ENCODE measurements at places on chromosomes 12 and 14. TPM values are rescaled to one million over a fixed set of nuclear protein-coding genes. Genes with fewer than 3 reads are reported as not detected.

GRCh38 chr12:68482014-68482413 is 128.7 kb upstream of the RAP1B start:
- DNase-seq: no peak

The LRFN5 gene
- 4.1 TPM for total RNA-seq

GRCh38 chr12:202081-202731 is 11.8 kb downstream of the SLC6A12 start:
- no peak for DNase-seq

GRCh38 chr14:63487724-63488123 is 55.5 kb downstream of the PPP2R5E start:
- no peak for DNase-seq

- DNase-seq: no peak
Observed at GRCh38 chr14:61218157-61218556, 63.0 kb downstream of the TMEM30B start.

- no peak for DNase-seq
Observed at GRCh38 chr14:90797919-90798318, 18.3 kb downstream of the TTC7B start.

GRCh38 chr14:51293149-51293911 is 53.3 kb downstream of the TMX1 start:
- peak; percentile 92 for DNase-seq

DNA sequence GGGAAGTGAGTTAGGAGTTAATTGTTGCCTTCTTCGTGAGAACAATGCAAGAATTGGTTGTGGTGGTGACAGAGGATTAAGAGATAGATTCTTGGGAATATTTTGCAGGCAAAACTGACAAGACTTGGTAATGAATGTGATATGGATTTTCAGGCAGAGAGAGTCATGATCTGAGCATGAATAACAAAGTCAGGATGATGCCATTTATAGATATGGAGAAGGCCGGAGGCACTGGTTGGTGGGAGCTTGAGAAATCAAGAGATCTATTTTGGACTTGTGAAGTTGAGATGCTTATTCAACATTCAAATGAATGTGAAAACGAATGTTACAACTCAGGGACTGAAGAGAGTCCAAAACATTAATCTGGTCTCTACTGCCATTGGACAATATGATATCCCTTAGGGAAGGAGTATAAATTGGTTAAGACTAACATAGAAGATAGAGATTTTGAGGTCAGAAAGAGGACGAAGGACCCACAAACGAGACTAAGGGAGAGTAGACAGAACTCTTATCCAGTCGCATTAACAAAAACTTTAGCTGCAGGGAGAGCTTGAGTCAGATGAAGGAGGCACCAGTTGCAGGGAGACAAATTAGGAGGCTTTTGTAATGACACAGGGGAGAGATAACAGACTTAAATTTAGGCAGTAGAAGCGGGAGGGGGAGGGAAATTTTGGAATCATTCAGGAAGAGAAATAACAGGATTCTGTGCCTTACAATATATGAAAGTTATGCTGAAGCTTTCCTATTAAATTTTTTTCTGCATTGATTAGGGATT is 1090.6 kb downstream of the GALC start:
- no peak for DNase-seq

GRCh38 chr12:111387747-111388323 is 17.9 kb upstream of the SH2B3 start:
- peak; percentile 62 for DNase-seq

- DNase-seq: no peak
Observed at GRCh38 chr12:127970491-127970890, 296.5 kb upstream of the TMEM132C start.

GRCh38 chr12:49021292-49021915 is 2.8 kb upstream of the PRKAG1 start:
- DNase-seq: no peak

- DNase-seq: no peak
Observed at GRCh38 chr14:94819531-94819930, 49.6 kb upstream of the GSC start.

The OR4K5 gene
- not detected for total RNA-seq

The MUCL1 gene
- not detected for total RNA-seq

- no peak for DNase-seq
Observed at GRCh38 chr12:128801879-128802391, 21.8 kb downstream of the SLC15A4 start.

The LBHD2 gene
- total RNA-seq: not detected

DNA sequence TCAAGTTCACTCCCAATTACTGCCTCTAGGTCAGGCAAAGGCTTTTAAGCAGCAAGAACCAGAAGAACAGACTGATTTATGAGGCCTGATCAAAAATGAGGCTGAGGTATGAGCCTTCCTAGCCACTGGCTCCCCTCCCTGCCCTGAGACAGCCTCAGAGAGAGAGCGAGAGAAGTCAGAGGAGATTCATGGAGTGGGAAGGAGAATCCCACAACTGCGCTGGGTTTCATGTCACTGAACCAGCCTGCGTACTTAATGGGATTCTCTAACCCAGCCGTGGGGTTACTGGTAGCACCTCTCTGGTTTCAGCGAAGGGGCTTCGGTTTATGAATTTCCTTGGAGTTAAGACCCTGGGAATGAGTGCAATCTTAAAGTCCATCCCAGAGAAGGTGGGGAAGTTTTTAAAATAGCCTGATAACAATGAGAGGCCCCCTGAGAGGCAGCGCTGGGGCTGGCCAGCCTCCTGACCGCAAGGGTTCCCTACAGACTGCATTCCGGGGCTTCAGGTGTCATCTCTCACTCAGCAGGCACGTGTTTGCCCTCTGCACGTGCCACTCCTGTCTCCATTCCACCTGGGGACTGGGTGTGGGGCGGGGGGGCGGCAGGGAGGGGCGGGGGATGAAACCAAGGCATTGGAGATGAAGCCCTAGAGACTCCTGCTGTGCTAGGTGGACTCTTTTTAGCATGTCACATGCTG is 6.1 kb upstream of the GPRC5A start:
- no peak for DNase-seq

- DNase-seq: no peak
Observed at GRCh38 chr12:63294327-63294632, 143.3 kb upstream of the AVPR1A start.

The TSHR gene
- total RNA-seq: not detected

The PDE3A gene
- total RNA-seq: 114 TPM

The KCNH3 gene
- total RNA-seq: 0.66 TPM

GRCh38 chr14:59107819-59108218 is 80.6 kb upstream of the DAAM1 start:
- no peak for DNase-seq

DNA sequence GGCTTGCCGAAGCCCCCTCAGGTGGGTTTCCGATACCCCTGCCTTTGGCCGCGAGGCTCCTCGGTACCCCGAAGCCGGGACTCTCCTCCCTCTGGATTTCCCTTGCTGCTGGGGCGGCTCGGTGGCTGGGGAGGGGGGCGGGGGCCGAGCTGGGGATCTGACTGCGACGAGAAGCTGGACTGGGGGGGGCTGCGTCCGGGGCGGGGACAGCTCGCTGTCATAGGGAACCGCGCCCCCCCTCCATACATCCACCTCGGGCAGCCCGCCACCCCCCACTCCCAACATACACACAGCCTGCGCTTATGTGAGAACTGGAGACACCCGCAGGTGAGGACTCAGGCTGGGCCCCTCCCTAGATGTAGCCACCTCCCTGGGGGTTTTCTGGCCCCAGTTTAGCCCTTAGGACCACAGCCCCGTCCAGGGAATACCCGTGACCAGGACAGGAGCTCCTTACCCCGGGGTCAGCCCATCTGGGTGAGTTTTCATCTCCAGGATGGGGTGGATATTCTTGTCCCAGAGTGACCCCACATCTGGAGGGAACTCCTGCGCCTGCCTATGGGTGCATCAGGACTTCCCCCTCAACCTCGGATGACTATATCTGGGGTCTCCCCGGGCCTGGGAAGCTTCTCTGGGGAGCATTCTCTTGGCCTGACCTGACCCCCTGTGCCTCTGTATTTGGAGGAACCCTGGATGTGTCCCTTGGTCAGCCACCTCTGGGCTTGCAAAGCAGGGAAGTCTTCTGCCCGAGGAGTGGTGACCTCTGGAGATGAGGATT is 687 bp downstream of the ASIC1 start:
- DNase-seq: no peak

- no peak for DNase-seq
Observed at GRCh38 chr12:3150931-3151835, 74.0 kb downstream of the TSPAN9 start.

The CPNE6 gene
- not detected for total RNA-seq

- no peak for DNase-seq
Observed at GRCh38 chr12:77888611-77889010, 57.9 kb downstream of the NAV3 start.

GRCh38 chr14:99393059-99393655 is 87.5 kb downstream of the SETD3 start:
- DNase-seq: no peak

The FGF6 gene
- total RNA-seq: not detected

- DNase-seq: no peak
Observed at GRCh38 chr12:570435-570920, 92.8 kb downstream of the NINJ2 start.

The TAS2R7 gene
- total RNA-seq: not detected

The LHX5 gene
- not detected for total RNA-seq

The NGDN gene
- total RNA-seq: 32.5 TPM

- DNase-seq: no peak
Observed at GRCh38 chr12:122871851-122872780, 23.8 kb downstream of the VPS37B start.

GRCh38 chr14:26794731-26795130 is 196.9 kb upstream of the NOVA1 start:
- DNase-seq: no peak

DNA sequence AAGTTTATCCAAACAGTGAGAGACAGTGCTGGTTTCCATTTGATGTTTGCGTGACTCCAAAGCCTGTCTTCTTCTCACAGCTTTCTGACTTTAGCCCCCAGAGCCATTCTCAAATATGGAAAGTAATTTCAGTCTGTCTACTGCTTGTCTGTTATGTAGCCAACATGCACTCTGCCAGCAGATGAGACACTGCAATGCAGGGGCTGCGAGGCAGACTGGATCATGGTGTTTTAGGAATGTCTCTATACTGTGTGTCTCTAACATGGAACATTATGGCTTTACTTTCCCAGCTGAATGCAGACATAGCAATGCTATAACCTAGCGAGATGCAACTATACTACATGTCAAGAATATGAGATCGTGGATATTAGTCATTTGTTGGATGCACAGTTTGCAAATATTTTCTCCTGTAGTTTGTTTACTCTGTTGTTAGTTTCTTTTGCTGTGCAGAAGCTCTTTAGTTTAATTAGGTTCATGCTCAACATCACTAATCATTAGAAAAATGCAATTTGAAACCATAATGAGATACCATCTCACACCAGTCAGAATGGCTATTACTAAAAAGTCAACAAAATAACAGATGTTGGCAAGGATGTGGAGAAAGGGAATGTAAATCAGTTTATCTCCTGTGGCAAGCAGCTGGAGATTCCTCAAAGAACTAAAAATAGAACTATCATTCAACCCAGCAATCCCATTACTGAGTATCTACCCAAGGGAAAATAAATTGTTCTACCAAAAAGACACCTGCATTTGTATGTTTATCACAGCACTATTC is 235.8 kb upstream of the TMTC1 start:
- no peak for DNase-seq

- no peak for DNase-seq
Observed at GRCh38 chr12:120688527-120689071, 1.6 kb downstream of the MLEC start.

The POTEG gene
- not detected for total RNA-seq

The TMPRSS12 gene
- not detected for total RNA-seq

The GPHN gene
- 19.9 TPM for total RNA-seq

DNA sequence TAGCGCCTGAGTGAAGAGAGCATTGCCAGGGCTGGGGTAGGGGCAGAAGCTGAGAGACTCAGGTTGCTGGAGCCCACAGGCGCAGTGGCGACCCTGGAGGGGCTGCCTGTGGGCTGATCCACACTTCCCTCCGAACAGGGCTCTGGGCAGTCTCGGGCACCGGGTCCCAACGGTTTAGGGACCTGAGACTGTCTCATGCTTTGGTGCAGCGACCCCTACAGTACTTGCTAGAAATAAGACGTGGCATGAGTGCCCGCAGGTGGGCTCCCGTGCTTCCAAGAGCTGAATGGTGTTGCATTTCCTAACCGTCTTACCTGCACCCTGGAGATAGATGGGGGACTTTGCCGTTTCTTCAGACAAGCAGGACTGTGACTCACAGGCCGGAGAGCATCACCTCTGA is 57.4 kb downstream of the AACS start:
- DNase-seq: no peak

- no peak for DNase-seq
Observed at GRCh38 chr14:73889376-73889775, 2.7 kb downstream of the ZNF410 start.

DNA sequence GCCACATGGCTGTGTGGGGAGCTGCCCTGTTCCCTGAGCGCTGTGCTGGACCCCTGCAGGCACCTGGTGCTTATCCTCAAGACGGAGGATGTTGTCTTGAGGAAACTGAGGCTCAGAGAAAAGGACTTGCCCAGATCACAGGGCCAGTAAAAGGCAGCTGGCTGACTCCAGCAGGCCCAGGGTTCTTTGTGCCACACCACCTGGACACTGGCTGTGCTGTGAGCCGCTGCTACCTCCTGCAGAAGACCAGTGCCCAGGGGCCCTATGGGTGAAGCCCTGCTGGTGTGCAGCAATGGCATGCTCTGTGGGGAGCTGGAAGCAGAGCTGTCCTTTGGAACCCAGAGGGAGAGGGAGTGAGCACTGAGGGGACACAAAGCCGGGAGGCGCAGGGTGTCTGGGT is 75.9 kb downstream of the DDX51 start:
- DNase-seq: no peak

The MYF5 gene
- not detected for total RNA-seq

The NAV3 gene
- 4.5 TPM for total RNA-seq

The AICDA gene
- total RNA-seq: not detected

GRCh38 chr12:2016862-2017545 is 12.7 kb upstream of the DCP1B start:
- no peak for DNase-seq

GRCh38 chr12:1864456-1864855 is 44.1 kb downstream of the LRTM2 start:
- DNase-seq: no peak

DNA sequence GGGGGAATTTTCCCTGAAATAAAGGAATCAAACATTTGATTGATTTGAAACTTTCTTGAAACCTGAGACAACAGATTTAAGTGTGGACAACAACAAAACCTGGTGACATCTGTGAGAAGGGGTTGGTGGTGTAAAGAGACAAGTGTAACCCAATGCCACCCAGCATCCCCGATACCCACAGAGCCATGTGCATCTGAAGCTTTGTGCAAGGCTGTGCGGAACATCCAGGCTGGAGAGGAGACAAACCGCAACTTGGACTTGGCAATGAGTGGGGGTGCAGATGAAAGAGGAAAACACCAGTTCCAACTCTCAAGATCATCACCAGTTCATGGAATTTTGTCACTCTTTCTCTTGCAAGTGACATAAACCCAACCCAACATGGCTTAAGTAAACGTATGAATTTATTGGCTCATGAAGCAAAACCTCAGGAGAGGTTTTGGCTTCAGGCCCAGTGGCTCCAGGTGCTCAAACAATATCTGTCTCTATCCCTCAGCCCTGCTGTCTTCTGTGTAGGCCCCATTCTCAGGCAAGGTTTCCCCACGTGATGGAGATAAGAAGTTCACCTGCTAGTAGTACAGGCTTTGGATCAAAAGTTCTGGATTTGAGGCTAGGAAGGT is 55.2 kb upstream of the NTF3 start:
- DNase-seq: peak; percentile 92

- DNase-seq: no peak
Observed at GRCh38 chr14:89359477-89360222, 57.4 kb downstream of the FOXN3 start.

- no peak for DNase-seq
Observed at GRCh38 chr12:91478500-91478899, 295.9 kb upstream of the DCN start.
